ENCODE measurements at places on chromosomes 1 and 21.

GRCh38 chr1:39081271-39082009 lies 55.3 kb downstream of the NDUFS5 start:
- DNase-seq: no peak

DNA sequence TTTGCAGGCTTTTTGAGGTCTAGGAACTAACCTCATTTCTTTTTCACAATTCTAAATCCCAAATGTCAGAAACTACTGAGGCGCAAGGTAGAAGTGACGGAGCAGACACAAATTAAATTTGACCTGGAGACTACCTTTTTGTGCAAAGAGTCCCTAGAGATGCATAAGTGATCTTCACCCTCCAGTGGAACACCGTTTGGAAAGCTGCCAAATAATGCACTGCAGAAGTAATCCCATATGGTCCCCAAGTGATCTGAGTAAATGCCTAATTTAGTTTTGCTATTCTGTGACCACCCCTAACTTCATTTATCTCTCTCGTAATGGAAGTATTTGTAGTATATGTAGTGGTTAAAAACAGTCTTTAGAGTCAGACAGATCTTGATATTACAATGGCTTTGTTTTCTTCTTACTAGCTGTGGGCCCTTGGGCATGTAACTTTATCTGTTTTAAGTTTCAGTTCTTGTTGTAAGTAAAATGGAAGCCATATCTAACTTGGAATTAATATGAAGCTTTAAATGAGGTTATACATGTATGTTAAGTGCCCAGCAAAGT lies 70.4 kb upstream of the IPO9 start:
- DNase-seq: no peak

DNA sequence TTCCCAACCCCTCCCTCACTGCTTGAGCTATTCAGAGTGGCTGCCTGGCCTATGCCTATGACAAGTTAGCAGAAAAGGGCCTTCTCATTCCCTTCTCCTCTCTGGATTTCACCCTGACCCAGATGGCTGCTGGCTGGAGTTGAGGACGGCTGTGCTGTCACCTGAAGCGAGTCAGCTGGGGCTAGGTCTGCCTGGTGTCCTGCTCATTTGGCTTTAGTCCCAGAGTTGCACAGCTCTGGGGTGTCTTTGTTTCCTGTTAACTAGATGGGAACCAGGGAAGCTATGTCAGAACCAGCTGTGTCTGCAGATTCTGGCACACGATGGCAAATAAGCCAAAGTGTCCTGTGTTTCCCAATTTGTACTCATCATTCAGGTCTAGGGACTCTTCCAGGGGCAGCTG lies 52.9 kb downstream of the CNIH3 start:
- DNase-seq: no peak

- DNase-seq: no peak
Measured at GRCh38 chr21:31744182-31744800, 12.4 kb upstream of the SCAF4 start.

DNA sequence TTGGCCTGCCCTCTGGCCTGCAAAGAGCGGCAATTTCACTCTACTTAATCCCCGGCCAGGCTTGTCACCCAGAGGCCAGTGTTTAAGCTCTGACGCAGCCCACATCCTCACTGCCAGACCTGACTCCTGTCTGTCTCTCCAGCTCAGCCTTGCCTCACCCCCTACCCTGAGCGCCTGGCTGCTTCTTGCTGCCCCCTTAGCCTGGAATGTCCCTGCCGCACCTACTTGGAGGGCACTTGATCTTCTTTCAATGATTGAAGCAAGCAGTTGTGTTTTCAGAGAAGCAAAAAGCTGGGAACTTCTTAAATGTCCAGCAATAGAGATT lies 87.4 kb upstream of the ZBTB40 start:
- DNase-seq: no peak

DNA sequence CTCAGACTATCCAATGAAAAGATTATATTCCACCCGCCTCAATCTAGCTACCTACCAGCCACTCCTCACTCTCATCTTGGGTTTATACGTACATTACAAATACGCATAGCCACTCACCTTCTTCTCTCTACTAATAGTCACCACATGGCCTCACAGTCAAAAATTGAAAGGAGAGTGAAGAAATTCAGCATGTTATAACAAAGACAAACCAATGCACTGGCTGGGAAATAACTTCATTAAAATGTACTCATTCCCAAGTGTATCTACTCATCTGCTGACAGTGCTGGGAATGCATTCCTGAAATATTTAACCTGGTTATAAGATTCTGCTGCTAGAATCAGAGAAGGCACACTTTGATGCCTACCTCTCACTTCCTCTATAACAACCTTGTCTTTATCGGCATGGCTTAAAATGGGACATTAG lies 6.5 kb downstream of the ZNF644 start:
- DNase-seq: no peak

GRCh38 chr21:15134701-15135470 lies 70.1 kb upstream of the NRIP1 start:
- DNase-seq: no peak

DNA sequence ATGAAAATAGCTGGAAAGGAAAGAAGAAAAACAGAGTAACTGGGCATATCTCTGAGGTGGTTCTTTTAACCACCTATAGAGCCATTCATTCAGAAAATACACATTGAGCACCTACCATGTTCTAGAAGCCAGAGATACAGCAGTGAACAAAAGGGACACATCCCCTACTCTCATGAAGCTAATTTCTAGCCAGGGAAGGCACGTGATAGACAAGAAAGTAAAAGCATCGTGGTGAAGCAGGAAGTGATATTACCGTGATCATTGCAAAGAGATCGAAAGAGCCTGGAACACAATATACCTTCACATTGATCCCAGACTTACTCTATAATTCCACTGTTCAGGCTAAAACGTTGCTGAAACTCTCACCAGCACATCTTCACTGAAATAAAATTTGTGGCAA lies 76.0 kb downstream of the TIAM1 start:
- DNase-seq: no peak

DNA sequence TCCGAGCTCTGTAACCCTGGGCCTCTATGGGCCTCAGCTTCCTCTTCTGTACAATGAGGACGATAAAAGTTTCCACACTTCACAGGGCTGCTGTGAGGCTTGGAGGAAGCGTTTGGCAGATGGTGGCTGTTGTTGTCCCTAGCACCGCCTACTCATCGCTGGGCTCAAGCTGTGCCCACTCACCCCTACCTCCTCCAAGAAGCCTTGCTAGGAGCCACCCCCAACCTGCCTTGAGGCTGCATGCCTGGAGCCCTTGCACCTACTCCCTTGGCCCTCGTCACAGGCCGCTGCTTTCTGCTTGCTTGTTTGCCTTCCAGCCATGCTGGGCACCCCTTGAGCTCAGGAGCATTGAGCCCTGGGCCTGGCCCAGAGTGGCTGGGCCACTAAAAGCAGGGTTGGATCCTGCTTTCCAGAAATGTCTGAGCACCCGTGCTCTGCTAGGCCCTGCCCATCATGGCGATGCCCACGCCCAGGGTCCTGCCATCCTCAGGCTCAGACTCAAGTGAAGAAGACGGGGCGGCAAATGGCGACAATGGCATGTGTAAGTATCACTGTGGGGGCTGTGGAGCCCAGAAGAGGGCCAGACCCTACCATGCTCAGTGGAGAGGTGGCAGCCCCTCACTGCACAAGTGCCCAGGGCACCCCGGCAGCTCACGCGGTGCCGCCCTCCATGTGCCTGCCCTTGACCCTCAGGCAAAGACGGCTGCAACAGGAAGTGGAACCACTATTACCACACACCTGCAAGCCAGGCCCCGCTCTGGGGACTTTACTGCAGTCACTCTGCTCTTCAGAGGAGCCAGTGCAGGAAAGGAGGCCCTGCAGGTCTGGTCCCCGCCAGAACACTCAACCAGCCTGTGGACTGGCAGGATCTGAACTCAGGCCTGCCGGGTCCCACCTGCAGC lies 9.5 kb downstream of the SH3BGRL3 start:
- no peak for DNase-seq

GRCh38 chr1:94240822-94241221 lies 3.4 kb upstream of the ARHGAP29 start:
- no peak for DNase-seq

DNA sequence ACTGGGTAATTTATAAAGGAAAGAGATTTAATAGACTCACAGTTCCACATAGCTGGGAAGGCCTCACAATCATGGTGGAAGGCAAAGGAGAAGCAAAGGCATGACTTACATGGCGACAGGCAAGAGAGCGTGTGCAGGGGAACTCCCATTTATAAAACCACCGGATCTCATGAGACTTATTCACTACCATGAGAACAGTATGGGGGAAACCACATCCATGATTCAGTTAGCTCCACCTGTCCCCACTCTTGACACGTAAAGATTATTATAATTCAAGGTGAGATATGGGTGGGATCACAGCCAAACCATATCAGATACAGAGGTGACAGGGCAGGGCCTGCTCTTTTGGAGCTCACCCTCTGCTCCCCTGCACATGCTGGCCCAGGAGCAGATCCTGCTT lies 31.4 kb upstream of the TMEM61 start:
- DNase-seq: no peak

GRCh38 chr1:68279846-68280245 lies 47.5 kb upstream of the WLS start:
- no peak for DNase-seq

GRCh38 chr21:16071761-16072160 lies 342.0 kb downstream of the USP25 start:
- no peak for DNase-seq

DNA sequence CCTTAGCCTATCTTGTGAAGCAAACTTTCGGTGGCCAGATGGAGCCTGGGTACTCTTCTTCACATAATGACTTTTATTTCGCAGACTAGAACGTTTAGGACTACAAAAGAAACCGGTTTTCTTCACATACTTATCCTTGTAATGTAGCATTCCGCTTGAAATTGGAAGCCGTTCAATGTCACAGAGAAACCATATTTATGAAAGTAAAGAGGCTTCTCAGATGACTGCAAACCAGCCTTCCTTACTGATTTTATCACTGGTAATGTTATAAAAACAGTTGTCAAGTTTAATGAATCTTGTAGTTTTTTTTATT lies 94.1 kb downstream of the PPIAL4G start:
- DNase-seq: no peak

GRCh38 chr1:27201295-27201694 lies 33.1 kb upstream of the WDTC1 start:
- DNase-seq: no peak
